ENCODE measurements at places on chromosomes 5 and 9.

DNA sequence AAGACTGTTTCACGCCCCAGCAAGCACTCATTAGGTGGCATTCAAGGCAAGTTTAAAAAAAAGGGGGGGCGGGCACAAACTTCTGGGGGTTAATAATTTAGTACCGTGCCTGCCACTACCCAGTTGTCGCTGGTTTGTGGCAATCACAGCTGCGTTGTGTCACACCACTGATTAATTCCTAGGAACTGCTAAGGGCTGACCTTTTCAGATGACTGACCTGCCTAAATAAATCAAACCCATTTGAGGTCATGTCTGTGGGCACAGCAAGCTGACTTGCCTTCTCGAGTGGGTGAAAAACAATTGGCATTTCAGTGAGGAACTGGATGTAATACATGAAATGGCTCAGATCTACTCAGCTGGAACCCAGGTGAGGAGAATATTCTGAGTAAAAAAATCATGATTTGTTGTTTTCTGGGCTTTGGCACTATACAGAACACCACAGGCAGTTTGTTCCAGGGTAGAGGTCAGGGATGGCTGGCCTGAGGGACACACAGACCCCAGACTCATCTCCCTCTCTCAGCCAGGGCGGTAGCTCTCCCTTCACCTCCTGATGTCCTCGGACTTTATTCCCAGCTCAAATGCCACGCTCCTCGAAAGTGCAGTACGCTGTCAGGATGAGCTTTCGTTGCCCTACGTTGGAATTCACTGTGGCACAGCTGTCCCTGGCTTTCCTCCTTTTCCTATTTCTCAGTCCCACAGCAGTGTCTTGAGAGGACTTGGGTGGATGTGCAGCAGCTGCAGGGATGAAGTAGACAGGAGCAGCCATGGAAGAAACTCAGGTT lies 15.5 kb upstream of the MGAT1 start:
- no peak for DNase-seq

DNA sequence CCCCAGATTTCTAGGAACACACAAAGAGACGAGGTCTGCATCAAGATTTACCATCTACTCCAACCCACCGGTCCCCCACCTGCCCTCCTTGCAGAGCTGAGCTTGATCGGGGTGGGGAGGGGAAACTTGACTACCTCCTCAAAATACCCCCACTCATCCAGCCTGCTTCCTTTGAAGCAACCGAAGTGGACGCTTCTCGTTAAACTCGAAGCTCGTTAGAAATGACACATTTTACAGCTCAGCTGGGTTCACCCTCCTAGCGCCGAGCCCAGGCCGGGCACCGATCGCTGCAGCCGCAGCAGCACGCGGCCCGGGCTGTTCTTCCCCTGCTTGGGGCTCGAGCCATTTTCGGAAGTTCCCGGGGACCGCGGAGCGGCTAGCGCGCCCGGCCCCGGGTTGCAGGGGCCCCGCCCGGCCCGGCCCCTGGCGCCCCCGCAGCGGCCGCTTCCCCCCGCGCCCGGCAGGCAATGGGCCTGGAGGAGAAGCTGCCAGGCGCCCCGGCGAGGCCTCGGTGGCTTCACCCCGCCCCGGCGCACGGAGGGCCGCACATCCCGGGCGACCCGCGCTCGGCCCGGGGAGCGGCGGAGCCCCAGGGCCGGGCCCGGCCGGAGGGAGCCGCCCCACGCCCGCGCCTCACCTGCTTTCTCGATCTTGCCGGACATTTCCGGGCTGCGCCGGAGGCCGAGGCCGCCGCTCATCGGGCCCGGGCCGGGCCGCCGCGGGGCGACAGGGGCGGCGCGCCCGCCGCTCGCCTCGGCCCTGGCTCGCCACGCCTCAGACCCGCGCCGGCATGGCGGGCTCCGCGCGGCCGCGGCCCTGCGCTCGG lies 530 bp downstream of the RAPGEF1 start:
- DNase-seq = no peak

- DNase-seq = no peak
Measured at GRCh38 chr9:112838342-112838741, 52.3 kb downstream of the SLC46A2 start.

- DNase-seq = no peak
Measured at GRCh38 chr9:4555236-4555635, 65.0 kb downstream of the SLC1A1 start.

DNA sequence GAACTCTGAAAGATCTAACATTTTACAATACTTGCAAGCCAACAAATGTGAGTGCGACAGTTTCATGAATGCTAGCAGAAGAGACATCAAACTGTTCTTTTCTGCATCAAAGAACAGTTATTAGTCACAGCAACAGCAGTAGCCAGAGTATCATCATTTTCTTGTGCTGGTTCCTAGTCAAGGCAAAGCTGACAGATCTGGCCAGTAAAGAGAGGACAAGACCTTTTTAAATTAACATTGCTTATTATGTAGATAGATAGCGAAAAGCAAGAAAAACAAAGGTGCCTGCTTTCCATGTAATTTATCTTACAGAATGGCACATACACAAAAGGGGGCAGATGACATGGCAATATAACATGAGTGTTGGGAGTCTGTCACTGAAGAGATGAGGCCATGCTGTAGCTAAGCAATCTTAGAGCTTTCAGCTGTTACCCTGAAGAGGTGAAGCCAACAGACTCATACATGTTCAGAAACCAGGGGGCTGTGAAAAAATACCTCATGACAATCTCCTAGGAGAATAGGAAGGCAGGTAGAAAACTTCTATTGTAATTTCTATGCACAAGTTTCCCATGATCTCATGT lies 626.6 kb upstream of the TYRP1 start:
- no peak for DNase-seq

GRCh38 chr5:15573590-15573989 lies 73.6 kb downstream of the FBXL7 start:
- DNase-seq = no peak

GRCh38 chr9:121394292-121394691 lies 24.2 kb upstream of the STOM start:
- no peak for DNase-seq

- DNase-seq = no peak
Measured at GRCh38 chr9:23088932-23089364, 642.3 kb downstream of the DMRTA1 start.

GRCh38 chr5:73431204-73431851 lies 17.2 kb downstream of the FOXD1 start:
- no peak for DNase-seq

- no peak for DNase-seq
Measured at GRCh38 chr9:110648696-110649095, 19.9 kb upstream of the MUSK start.

GRCh38 chr5:178201927-178202235 lies 2.5 kb upstream of the HNRNPAB start:
- DNase-seq = no peak

- no peak for DNase-seq
Measured at GRCh38 chr5:4196744-4197143, 601.1 kb downstream of the IRX1 start.

- DNase-seq = no peak
Measured at GRCh38 chr5:126416266-126416925, 6.8 kb upstream of the GRAMD2B start.

GRCh38 chr5:29143266-29143665 lies 2050.2 kb upstream of the CDH6 start:
- DNase-seq = no peak

DNA sequence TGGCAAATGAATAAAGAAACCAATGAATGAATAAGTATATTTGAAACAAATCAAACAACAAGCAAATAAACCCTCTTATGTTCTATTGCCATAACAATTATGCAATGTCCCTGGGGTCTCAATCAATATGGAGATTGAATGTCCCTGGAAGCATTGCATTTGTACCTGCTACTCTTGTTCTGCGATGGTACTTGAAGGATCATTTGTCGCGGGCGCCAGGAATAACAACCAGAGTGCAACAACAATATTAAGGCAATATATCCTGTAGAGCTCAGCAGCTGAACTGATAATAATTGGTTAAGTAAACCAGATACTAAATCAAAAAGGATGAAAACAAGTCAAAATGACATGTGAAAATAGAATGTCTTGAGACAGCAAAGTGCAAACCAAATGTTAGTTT lies 1001.9 kb upstream of the NUDT12 start:
- DNase-seq = no peak

- DNase-seq = no peak
Measured at GRCh38 chr5:33048315-33048714, 337.2 kb downstream of the NPR3 start.

DNA sequence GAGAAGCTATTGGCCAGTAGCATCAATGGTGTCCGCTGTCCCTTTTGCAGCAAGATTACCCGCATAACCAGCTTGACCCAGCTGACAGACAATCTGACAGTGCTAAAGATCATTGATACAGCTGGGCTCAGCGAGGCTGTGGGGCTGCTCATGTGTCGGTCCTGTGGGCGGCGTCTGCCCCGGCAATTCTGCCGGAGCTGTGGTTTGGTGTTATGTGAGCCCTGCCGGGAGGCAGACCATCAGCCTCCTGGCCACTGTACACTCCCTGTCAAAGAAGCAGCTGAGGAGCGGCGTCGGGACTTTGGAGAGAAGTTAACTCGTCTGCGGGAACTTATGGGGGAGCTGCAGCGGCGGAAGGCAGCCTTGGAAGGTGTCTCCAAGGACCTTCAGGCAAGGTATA lies 10.8 kb downstream of the TRIM32 start:
- no peak for DNase-seq

DNA sequence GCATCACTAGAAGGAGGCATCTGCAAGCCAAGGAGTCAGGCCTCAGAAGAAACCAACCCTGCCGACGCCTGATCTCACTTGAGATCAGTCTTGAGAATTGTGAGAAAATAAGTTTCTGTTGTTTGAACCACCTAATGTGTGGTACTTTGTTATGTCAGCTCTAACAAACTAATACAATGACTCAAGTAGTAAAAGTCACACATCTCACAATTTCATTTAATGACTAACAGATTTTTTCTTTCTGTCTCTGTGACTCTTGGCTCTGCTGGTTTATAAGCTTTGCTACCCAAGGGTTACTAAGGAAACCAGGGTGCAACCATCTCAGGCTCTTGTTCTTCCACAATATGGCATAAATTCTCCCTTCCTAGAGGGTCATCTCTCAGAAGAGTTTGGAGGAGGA lies 315.8 kb upstream of the GRAMD2B start:
- no peak for DNase-seq

DNA sequence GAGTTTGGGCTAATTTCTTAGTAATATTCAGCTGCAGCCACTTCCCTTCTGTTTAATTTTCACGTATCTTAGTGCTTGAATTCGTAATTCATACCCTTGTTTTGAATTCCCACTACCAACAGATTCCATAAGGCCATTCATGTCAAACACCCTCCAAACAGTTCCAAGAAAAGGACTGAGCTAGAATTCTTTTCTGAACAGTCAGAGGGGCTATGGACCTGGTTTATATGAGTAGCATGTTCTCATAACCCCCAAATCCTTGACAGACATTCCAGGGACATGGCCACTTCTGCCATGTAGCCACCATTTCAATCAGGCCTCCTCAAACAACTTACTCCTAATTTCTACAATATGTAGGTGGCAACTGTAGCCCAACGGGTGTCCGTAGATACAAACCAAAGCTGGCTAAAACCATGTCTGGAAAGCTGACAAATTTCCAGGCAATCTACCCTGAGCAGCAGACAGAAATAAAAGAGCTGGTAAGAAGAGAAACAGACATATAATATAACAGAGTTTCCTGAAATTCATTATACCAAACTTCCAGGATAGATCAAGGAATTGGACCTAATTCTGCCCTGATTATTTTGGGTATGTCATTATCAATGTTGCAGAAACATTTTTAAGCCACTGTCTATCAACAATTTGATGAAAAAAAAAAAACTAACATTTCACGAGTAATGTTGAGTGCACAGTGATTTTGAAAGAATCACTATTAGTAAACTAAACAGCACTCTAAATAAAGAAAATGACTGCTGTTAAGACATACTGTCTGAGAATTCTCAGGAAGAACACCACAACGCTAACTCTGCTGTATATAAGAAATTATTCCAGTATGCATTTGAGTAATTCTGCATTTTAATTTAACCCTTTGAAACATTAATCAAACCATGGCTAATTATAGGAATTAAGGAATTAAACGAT lies 40.7 kb downstream of the EBF1 start:
- DNase-seq = no peak

GRCh38 chr9:105258225-105258737 lies 13.8 kb downstream of the SLC44A1 start:
- no peak for DNase-seq

DNA sequence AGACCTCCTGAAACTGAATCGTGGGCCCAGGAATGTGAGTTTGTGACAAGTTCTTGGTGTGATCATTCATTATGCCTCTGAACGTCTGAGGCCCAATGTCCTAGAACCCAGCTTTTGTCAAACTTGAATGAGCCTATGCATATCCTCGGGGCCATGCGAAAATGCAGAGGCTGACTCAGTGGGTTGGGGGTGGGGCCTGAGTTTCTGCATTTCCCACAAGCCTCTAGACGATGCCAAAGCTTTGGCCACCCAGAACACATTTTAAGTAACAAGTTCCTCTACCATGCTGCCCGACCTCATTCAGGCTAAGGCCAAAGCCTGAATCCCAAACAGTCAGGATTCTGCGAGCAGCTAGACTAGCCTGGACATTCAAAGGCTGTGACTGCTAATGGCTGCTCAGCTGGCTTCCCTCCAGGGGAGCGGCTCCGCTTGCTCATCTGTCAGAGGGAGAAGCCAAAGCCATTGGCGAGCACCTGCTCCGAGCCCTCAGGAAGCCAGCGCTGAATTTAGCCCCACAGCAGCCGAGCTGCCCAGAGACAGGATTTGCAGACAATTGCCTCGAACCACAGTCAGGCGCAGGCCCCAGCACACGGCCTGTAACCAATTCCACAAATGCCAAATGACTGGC lies 177.5 kb downstream of the ZDHHC21 start:
- DNase-seq = no peak

GRCh38 chr5:61319388-61320146 lies 12.5 kb upstream of the ZSWIM6 start:
- DNase-seq = no peak

DNA sequence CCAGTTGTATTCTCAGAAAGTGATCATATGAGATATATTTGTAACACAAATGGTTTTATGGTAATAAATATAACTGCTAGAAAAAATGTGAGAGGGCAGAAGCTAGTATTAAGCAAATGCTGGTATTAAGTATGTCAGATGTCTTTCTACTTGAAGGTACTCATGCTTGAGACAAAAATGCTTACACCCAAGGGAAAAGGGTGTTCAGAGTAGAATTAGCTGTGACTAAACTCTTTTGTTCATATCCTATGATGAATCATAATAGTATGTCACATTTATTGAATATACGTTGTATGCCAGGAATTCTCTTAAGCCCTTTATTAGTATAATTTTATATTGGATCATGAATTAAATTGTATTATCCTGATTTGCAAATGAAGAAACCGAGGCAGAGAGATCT lies 2.2 kb downstream of the ADGRV1 start:
- no peak for DNase-seq

Measured in GM04504 (cell line).